Activated naive CD4-positive, alpha-beta T cell treated with anti-CD3 and anti-CD28 coated beads, Interleukin-2, amount 10 ng/mL, durations not matched to agents 7 days and 5 days (primary cell): ENCODE measurements at places on chromosomes 1 and 21.

DNA sequence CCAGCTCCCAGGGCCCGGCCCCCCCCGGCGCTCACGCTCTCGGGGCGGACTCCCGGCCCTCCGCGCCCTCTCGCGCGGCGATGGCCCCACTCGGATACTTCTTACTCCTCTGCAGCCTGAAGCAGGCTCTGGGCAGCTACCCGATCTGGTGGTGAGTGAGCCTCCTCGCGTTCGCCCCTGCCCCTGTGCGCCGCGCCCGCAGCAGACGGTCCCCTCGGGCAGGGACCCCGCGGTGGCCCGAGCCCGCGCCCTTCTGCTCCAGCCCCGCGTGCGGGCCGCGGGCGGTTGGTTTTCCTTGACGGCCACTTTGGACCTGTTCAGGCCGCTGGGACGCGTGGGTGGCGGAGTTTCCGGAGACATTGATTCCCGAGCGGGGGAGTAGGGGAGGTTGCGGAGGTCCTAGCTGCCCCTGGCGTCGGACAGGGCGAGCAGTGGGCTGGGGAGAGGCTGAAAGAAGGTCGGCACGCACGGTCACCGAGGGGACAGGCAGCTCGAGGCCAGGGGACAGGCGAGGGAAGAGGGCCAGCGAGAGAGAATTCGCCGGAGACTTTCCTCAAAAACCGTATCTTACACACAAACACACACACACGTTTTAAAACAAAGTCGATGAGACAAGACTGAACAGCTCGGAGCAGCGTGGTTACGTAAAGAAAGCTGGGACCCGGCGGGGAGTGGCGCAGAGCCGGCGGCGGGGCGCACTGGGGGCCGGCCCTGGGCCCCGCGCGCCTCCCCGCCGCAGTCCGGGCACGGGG lies 427 bp downstream of the WNT3A start:
- DNase-seq = no peak

DNA sequence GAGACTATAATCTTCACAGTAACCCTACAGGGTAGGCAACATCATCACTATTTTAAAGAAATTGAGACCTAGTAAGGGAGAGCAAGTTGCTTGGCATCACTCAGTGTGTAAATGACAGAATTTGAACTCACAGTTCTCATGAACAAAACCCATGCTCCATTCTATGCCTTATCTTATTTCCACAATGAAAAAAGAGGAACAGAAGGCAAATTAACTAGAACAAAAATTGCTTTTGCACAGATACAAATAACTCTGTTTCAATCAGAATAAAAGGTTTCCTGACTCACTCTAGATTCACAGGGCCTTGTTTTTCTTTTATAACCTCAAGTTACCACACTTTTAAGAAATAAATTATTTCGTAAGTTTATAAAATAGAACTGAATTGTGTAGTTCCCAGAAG lies 90.1 kb downstream of the UCHL5 start:
- no peak for DNase-seq

DNA sequence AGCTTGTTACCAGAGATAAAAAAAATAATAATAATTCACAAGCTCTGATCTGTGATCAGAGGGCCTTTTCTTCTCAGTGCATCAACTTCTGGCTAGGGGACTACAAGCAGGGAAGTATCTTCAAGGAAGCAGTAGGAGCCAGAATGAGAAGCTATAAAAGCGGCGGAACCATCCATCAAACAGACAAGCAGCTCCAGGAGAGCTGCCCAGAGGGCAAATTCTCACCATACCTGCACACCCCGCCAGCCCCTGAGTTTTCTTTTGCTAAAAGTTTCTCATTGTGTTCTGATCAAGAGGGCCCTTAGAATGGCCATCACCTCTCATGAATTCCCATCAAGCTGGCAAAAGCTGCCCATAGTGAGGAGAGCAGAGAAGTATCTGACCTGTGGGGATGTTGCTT lies 99.4 kb downstream of the SMYD2 start:
- no peak for DNase-seq

GRCh38 chr1:61071205-61072130 lies 10.9 kb upstream of the NFIA start:
- no peak for DNase-seq

- no peak for DNase-seq
These were observed 10.7 kb downstream of the SPEN start for GRCh38 chr1:15858069-15858670.

DNA sequence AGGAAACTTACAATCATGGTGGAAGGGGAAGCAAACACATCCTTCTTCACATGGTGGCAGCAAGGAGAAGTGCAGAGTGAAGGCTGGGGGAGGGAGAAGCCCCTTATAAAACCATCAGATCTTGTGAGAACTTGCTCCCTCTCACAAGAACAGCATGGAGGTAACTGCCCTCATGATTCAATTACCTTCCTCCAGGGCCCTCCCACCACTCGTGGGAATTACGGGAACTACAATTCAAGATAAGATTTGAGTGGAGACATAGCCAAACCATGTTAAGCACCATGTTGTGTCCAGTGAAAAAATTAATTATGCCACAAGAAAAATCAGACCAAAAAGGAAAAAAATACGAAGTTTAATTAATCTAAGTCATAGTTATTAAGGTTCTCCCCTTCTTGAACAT lies 109.5 kb downstream of the CLDN17 start:
- no peak for DNase-seq

DNA sequence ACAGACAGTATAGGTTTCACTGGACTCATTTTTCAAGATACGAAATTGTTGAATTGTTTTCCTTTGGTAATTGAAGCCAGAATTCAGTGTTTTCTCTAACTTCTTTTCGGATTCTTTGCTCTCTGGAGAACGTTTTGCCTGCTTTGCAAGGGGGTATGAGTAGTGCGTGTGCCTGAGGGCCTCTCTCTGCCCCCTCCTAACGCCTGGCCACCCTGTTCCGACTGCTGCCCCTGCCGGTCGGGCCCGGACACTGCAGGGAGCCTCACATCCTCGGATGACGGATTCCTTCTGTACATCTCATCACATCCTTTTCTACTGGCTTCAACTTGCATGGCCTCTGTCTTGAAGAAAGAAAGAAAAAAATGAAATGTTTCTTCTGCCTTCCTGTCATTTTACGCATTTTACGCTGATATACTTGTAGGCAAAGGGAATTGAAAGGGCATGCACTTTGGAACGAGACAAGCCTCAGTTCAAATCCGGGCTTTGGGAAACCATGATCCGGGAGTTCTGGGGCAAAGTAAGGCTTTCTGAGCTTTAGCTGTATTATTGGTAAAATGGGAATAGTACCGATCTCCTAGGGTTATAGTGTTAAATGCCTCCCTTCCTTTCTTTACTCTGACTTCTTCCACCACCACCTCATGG lies 65.1 kb downstream of the DISC1 start:
- no peak for DNase-seq
